ENCODE measurements at places on chromosomes 3 and 15. TPM values are rescaled to one million over a fixed set of nuclear protein-coding genes. Genes with fewer than 3 reads are reported as not detected.

CELSR3 gene
- 0.64 TPM for total RNA-seq

GRCh38 chr15:79629687-79630086, 197.6 kb downstream of the MINAR1 start:
- DNase-seq: no peak

CA12 gene
- 3.1 TPM for total RNA-seq

DNA sequence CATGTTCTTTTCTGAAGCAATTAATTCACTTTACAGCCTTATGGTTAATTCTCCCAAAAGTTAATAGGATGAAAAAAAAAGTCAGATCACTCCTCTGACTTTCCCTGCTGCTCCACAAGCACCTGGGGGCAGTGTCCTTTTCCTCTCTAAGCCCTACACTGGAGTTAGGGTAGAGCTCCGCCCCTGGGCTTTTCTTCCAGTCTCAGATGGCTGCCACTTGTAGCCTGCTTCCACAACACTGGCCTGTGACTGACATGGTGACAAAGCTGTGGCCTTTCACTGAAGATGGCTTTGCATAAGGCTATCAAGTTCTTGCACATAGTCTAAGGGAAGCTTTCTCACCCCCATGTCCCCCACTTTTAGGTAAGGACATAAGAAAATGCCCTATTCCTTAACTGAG, 1.3 kb upstream of the MON1A start:
- DNase-seq: no peak

- DNase-seq: no peak
Measured at GRCh38 chr3:195101001-195101583, 169.9 kb downstream of the XXYLT1 start.

DNA sequence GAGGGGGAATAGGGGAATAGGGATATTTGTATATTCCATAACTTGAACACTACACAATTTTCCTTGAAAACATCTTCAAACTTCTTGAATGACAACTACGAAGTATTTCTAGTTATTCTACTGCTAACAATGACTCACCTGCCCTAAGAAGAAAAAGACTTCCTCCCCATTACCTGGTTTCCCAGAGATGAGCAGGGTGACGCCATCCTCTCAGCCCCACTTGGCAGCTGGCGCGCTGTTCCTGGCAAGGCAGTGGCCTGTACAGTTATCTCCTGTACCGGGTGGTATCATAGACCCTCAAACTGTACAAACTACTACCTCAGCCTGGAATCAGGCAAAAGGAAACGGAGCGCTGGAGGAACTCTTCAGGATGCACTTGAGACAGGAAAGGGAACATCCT, 10.4 kb downstream of the WDR82 start:
- DNase-seq: no peak

NR1I2 gene
- total RNA-seq: 0.26 TPM

DNA sequence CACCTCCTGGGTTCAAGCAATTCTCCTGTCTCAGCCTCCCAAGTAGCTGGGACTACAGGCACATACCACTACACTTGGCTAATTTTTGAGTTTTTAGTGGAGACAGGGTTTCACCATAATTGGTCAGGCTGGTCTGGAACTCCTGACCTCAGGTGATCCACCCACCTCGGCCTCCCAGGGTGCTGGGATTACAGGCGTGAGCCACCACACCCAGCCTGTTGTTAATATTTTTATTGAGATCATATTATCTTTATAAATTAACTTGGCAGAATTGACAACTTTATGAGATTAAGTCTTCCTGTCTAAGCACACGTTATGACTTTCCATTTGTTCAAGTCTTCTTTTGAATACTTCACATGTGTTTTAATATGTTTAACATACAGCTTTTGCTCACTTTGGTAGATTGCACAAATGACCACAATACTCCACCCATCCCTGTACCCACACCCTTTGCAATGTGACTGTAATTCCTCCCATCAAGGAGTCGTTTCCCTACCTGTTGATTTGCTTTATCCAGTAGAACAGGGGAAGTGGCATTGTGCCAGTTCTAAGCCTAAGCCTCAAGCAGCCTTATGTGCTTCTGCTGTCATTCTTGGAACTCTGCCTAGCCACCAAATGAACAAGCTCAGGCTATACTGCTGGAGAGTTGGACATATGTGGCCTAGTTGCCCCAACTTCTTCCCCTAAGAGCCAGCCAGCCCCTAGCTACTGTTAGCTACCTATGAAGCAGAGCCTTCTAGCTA, 8.2 kb downstream of the XYLB start:
- DNase-seq: peak; percentile 35

- no peak for DNase-seq
Measured at GRCh38 chr15:49815950-49816349, 195.1 kb downstream of the DTWD1 start.

MYZAP gene
- total RNA-seq: 65.5 TPM

DNA sequence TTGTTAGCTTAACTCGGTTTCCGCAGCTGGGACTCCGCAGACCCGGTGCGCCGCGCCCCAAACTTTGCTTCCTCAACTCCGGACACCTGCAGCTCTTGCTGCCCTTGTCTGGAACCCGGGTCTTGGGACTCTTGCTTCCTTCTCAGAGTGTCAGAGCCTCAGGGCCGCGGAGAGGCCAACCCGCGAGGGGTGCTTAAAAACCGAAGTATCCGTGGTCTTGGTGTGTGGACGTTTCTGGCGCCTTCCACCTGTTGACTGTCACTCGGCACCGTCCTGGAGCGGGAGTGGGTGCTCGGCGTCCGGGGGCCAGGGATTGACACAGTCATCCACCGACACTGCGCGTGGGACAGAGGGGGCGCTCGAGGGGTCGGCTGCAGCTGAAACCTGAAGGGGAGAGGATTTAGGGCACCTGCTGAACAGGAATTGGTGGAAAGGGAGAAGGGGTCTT, 386 bp downstream of the SQOR start:
- DNase-seq: peak; percentile 90

GRCh38 chr3:150365132-150365604, 42.9 kb upstream of the TSC22D2 start:
- no peak for DNase-seq

ROBO2 gene
- 1.8 TPM for total RNA-seq

AMOTL2 gene
- 272 TPM for total RNA-seq

CFAP91 gene
- total RNA-seq: 0.39 TPM

DNA sequence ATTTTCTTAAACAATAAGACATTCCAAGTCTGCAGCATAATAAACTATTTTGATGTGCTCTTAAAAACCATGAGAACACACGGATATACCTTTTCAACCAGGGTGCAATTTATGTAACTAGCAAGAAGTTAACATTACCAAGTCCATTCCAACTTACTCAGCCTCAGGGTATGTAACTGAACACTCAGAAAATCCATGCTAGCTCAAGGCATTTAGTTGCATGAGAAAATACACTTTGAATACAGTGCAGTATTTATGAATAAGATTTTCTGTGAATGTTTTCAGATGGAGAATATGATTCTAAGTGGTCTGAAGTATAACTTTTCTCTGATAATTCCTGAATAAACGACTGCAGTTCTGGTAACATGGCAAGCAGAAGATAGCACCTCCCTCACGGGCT, 124.3 kb downstream of the SNRK start:
- DNase-seq: no peak

- DNase-seq: no peak
Measured at GRCh38 chr15:32881528-32881927, 163.7 kb downstream of the GREM1 start.

GRCh38 chr3:13544951-13545651, 3.8 kb upstream of the FBLN2 start:
- DNase-seq: no peak

GRCh38 chr15:81939604-81940440, 106.0 kb downstream of the MEX3B start:
- DNase-seq: no peak

- DNase-seq: no peak
Measured at GRCh38 chr3:58321791-58322190, 10.9 kb upstream of the PXK start.

GABRB3 gene
- total RNA-seq: 1.5 TPM

GOLGA8R gene
- total RNA-seq: 2.6 TPM

- no peak for DNase-seq
Measured at GRCh38 chr15:35479423-35479822, 66.5 kb downstream of the DPH6 start.

OR5K2 gene
- total RNA-seq: not detected

DNA sequence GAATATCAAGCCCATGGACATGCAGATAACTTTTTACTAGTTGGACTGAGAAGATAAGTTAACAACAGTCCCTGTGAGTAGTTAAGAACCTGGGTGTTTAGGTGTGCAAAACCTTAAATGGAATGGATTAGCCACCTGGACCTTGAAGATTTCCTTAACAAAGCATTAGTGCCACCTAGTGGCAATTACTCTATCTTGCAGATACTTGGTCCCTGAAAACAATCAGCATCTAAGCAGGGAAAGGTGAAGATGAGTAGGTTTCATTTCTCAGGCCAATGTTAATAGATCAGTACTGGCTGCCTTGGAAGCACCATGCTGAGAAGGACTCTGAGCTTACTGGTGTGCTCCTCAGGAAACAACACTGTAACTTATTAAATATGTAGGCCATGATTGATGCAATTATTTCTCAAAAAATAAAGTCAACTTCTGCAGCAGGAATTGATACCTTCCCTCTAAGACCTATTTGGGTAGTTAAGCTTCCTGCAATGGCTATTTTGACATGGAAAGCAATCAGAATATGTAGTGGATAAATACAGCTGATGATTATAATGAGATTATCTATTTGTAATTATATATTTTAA, 329.4 kb downstream of the TBC1D5 start:
- no peak for DNase-seq

DNA sequence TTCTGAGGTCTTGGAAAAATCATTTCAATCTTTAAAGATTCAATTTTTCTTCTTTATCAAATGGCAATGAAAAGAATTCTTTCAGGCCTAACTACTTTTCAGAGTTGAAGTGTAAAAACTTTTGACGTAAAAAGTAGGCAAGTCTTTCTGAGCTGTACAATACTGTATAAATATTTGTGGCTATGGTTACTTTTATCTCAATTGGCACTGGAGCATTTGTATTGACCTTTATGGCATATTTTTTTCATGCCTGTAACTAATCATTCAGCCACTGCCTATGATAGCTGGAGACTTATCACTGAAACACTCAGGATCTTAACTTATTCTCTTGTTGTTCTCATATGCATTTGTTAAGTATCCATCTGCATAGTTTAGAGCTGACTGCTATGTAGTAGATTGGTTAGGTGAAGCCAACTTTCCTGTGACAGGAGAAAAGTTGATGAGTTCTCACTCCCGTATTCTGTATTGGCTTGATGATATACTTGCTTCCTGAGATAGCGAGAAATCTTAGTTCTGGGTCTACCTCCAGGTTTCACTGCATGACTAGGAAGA, 290.4 kb upstream of the TBL1XR1 start:
- DNase-seq: no peak

SERINC4 gene
- 0.22 TPM for total RNA-seq

SLC7A14 gene
- not detected for total RNA-seq

TMEM158 gene
- 5.7 TPM for total RNA-seq

DNA sequence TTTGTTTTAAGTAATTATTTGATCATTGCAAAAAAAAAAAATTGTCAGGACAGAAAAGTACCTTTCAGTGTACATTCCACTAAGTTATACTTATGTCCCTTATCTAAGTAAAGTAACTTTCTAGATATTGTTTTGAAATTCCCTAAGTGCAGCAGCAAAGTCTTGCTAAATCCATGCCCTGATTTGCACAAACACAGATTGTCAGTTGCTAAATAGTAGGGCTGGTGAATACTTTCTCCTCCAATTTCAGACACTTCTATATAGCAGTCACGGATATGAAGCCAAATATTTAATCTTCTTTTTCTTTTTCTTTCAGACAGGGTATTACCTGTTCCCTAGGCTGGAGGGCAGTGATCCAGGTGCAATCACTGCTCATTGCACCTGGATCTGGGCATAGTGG, 12.9 kb downstream of the LRRC2 start:
- no peak for DNase-seq

DNA sequence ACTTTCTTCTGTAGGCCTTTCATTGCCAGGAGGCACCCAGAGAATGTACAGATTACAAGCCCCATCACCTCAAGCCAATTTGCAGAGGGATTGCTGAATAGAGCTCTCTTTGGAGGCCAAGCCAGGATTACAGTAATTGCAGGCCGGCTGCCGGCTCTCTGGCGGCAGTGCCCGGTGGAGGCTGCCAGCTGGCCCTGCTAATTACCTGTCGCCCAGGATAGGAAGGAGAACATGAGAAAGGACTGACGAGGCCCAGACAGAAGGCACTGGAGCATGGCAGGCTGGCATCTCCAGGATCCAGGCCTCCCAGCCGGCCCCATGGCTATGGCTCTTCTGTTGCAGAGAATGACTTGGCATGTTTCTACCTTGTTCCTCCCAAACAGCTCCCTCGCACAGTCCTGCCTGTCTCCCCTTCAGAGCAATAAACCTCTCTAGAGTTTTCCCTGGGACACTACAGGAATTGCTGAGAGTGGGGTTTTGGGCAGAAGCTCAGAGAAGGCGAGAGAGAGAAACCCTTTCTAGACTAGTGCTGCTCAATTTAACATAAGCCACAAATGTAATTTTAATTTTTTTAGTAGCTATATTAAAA, 273.6 kb upstream of the PROK2 start:
- no peak for DNase-seq

NPAP1 gene
- not detected for total RNA-seq

DNA sequence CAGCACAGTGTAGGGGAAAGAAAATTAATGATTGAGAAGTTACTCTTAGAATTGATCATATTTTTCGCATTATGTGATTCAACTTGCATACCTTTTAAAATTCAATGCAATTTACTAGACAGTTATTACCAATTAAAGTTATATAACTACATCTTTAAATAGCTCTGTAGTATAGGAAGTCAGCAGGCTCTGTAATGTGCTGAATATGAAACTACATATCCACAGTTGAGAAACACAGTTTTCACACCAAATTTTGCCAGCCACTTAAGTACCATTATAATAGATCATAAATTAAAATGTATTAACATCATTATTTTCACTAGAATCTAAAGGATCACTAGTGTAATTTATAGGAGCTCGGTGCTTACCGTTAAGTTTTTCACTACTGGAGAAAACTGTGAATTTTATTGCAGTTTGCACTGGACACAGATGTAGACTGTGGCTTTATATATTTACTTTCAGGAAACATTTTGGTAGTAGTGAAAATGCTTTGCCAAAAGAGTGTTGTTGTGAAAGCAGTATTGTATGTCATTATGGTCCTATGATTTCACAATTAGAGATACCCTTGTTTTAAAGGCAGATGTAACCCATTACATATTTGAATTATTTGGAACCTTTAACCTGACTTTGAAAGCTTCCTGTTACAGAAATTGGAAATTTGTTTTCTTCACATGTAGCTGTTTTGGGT, 113.6 kb downstream of the PLCL2 start:
- no peak for DNase-seq

SENP8 gene
- 1.5 TPM for total RNA-seq

DNA sequence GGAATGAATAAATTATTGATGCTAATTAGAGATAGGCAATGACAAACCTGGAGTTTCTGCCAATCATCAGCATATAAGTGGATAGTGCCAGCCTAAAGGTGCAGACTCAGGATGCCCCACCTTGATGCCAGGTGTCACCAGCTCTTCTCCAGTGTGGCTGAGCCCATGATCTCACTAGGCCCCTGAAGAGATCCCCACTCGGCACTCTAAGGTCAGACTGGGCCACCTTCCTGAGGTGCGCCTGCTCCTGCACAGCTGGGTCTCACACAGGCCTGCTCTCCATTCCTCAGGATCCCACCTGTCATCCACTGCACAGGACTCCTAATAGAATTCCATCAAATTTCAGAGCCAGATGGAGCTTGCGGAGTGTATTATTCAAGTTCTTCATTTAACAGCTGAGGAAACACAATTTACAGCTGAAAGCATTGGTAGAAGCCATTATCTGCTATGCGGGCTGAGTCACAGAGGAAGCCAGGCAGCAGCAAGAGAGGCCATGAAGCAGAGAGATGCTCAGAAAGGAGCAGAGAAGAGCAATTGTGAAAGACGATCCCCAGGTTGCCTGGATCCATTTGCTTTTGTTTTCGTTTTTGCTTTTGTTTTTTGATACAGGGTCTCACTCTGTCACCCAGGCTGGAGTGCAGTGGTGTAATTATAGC, 25.1 kb upstream of the FSTL1 start:
- no peak for DNase-seq

All from mesenteric fat pad (tissue), 1 donor.